Pancreas (tissue), 10 donors: ENCODE measurements at places on chromosomes 1 and 21. TPM values are rescaled to one million over a fixed set of nuclear protein-coding genes. Genes with fewer than 3 reads are reported as not detected.

Gene SETD4
- 16.8 TPM for total RNA-seq

DNA sequence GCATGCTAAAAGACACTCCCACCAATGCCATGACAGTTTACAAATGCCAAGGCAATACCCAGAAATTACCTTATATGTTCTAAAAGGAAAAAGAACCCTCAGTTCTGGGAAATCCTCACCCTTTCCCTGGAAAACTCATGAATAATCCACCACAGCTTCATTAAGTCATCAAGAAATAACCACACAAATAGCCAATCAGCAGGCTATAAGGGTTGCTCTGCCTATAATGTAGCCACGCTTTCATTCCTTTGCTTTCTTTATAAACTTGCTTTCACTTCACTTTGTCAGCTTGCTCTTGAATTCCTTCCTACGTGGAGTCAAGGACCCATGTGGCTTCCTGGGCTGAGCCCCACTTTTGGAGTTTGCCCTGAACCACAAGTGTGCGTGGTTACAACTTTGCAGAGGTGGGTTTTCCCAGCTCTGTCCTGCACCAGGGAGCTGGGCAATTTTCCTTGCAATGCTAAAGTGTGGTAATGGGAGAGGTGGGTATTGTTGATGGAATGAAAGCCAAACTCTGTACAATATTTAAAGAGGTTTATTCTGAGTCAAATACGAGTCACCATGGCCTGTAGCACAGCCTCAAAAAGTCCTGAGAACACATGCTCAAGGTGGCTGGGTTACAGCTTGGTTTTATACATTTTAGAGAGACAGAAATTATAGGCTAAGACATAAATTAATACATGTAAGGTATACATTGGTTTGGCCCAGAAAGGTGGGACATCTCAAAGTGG, 42.2 kb upstream of the COG2 start:
- no peak for DNase-seq

GRCh38 chr21:46196733-46197132, 12.5 kb upstream of the SPATC1L start:
- DNase-seq: no peak

Gene MPC2
- total RNA-seq: 45.2 TPM

Gene GNAT2
- total RNA-seq: not detected

GRCh38 chr1:235888119-235888643, 21.5 kb upstream of the LYST start:
- no peak for DNase-seq

Gene MMEL1
- total RNA-seq: 3.1 TPM
